ENCODE measurements at places on chromosomes 4 and X.
A peak's percentile ranks its signal among the peaks of the same experiment; 100 is the strongest.

GRCh38 chr4:40672528-40673522 is 43.2 kb upstream of the RBM47 start:
- DNase-seq = peak; percentile 90

GRCh38 chr4:79907001-79907400 is 166.0 kb downstream of the ANTXR2 start:
- DNase-seq = peak; percentile 69

DNA sequence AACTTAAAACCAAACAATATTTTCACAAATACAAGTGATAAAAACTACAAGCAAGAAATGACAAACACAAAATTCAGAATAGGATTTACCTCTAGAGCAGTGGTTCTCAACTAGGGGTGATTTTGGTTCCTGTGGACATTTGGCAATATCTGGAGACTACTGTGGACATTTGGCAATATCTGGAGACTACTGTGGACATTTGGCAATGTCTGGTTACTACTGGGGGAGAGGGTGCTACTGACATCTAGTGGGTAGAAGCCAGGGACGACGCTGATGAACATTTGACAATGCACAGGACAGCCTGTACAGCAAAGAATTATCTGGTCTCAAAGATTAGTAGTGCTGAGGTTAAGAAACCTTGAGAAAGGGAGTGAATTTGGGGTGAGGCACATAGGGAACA is 169.8 kb downstream of the CLCN4 start:
- DNase-seq = peak; percentile 29

GRCh38 chr4:714087-714486 is 8.5 kb downstream of the PCGF3 start:
- no peak for DNase-seq

DNA sequence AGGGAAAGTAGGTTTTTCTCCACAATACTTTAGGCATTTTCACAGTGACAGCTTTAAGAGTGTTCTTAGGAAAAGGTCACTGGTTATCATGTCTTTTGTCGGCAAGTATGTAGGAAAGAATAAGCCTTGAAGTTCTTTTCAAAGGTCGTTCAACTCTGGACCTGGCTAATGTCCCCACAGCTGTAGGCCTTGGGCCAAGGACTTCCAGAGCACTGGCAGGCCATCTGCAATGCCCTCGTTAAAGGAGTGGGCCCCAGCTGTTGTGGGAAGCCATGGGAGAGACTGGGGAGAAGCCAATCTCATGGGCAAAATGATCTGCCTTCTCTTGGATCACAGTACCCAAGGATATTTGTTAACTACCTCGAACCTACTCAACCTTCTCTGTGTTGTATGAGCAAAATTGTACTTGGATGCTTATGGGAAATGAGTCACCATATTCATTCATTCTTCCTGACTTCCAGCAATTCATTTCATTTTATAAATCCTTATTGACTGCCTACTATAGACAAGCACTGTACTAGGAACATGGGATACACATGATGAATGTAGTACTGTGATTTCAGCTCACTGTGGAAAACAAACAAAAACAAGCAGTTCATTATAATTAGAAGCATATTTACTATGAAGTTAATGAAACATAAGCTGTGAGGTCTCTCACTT is 141.1 kb upstream of the KIT start:
- no peak for DNase-seq

DNA sequence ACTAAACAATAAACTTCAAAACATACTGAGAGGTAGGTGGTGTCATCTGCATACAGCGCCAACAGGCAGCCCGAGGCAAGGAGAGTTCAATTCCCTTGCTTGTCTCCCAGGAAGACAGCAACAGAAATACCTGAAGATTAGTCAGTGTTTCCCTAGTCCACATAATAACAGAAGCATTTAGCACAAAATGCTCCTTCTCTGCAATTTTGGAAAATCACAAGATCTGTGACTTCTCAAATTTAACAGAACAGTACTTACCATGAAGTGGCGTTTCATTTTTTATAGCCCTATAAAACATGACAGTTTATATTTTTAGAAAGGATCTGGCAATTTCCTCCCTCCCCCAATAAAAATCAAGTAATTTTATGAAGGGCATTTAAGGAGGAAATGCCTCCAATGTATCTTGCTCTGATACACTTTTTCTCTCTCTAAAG is 67.1 kb upstream of the MYOZ2 start:
- no peak for DNase-seq

GRCh38 chrX:107272431-107272921 is 66.1 kb downstream of the DNAAF6 start:
- DNase-seq = peak; percentile 44

DNA sequence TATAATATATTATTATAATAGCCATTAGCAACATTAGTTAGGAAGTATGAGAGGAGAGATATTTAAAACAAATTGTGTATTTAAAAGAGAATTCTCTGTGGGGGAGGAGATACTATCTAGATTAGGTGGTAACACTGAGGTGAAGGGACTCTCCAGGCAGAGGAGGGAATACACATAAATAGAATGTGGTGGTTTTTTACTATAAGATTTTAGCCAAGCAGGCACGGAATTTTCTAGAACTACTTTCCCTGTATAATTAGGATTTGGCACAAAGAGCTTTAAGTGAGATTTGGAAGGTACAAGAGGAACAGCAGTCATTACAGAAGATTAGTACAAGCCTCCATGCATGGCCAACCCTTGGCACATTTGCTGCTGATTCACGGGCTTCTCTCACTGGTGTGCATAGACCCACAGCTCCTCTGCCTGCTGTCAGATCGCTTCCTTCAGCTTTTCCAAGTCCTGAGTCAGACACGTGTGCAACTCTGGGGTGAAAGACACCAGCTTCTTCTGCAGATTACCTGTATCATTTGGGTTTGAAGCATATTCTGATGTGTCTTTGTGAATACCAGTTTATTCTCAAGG is 685.5 kb downstream of the KCTD8 start:
- DNase-seq = no peak

DNA sequence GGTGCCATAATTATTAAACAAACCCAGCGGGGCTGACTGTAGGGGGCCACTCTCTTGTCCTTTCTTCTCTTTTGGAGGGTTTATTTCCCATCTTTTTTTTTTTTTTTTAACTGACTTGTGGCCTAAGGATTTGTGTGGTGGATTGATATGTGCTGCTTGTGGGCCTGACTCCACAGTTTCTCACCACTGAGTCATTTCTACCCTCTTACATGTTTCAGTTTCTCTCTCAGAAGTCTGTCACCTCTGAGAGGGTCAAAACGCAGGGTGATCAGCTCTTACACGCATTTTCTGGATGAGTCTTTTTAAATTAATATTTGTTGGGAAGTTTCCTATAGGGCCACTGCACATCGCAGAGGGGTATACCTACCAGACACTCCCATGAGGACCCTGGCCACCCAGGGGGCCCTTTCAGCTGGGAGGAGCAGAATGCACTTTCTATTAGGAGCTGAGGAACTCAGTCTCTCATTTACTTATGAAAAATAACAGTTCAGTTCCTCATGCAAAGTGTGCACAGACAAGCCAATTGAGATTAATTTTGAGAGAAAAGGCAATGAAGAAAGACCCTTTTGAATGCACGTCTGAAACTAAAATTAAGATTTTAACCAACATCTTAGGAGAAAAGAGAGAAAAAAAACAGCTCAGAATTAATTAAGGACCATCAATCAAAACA is 407.9 kb downstream of the TECRL start:
- no peak for DNase-seq

DNA sequence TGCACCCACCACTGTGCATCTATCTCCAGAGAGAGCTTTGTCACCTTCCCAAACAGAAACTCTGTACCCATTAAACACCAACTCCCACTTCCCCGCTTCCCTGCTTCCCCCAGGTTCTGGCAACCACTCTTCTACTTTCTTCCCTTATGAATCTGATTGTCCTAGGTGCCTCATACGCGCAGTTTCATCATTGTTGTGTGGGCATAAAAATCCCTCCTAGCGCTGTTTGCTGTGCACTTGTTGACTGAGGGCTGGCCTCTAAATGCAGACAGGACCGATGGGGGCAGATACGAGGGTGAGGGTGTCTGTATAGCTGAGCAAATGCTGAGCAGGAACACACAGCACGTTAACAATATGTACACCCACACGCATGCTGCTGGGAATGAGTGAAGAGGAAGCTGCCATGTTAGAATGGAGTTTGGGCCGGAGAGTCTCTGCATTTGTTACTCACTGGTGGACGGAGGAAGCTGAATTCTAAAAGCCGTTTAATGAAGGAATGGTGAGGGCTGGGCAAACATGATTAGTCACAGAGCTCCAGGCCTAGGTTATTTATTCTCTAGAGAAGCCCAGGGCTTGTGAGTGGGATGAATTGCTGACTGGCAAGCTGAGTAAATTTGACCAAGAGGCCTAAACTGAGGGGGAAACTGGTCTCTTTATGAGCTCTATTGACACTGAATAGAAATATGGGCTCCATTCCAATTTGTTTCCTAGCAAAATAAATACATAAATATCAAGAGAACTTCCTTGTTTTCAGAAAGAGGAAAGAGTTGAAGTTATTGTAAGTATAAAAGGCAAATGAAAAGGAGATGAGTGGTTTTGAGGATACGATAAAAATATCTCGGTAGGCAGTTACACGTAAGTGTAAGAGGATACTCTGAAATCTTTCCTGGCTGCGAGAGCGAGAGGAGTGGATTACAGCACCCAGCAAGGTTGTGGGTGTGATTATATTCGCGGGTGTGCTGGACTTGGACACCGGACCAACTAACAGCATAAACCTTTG is 95.9 kb upstream of the RPS6KA3 start:
- peak; percentile 45 for DNase-seq

GRCh38 chr4:150123796-150124677 is 45.8 kb downstream of the DCLK2 start:
- DNase-seq = no peak

DNA sequence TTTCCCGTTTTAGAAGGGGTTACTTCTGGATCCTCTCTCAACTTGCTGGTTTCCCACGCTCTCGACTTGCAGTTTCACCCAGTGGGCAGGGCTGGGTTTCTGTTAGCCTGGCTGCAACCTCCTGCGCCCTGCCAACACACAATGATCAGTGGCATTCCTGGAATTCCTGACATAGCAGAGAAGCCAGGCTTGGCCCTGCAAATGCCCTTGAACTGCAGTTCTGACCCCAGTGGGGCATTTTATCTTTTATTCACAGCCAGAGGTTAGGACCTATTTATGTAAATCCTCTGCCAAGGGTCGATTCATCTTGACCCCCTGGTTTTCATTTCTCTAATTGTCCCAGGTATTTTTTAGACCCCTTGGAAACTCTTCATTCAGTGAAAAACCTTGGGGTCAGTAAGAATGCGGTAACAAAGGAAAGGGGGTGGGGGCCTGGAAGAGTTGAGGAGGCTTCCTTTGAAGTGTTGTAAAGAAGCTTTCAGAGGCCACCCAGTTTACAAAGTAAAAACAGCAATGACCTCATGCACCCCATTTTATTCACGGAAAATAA is 217.6 kb downstream of the ZNF674 start:
- DNase-seq = no peak

DNA sequence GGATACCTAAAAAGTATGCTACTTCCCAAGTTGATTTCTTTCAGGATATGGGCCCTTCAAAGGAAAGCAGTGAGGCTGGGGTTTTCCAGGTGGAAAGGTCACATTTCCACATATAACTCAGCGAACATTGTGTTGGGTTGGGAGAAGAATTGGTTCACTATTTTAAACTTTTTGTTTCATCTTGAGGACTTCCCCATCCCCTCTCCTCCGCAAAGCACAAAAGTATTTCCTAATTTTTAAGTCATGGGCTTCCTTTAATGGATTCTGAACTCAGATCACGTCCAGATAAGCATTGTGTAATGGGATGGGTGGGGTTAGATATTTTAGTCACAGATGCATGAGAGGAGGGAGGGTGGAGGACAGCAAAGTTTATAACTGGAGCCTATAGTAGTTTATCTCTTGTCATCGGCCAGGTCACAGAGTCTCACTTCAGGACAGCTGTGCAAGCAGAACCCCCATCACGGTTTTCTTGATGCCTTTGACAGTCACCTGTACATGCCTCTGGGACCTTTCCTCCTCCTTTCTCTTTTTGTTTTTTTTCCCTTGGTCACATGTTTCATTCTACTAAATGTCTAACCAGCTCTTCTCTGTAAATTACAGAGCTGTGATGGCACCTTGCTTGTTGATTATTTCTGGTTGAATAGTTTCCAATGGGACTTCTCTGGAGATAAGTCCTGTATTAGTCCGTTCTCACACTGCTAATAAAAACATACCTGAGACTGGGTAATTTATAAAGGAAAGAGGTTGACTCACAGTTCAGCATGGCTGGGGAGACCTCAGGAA is 115.4 kb downstream of the PTTG2 start:
- peak; percentile 88 for DNase-seq

GRCh38 chrX:132330156-132330729 is 111.0 kb upstream of the RAP2C start:
- DNase-seq = no peak

- peak; percentile 61 for DNase-seq
Observed at GRCh38 chrX:20402956-20403355, 136.2 kb upstream of the RPS6KA3 start.

DNA sequence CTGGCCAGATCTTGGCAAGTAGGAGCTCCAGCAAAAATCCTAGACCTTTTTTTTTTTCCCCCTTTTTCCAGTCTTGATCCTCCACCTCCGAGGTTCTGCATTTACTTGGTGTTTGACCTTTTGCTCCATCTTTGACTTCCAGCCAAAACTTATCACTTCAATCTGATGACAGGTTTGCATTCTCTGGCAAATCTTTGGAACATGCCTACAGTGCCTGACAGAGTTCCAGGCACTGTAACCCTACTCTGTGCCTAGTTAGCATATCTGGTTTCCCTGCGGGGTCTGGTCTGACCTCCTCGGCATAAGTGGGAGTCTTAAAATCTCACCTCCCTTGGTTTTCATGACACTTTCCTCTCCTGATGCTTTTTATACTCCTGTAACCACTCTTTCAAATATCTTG is 39.4 kb upstream of the NR3C2 start:
- no peak for DNase-seq

DNA sequence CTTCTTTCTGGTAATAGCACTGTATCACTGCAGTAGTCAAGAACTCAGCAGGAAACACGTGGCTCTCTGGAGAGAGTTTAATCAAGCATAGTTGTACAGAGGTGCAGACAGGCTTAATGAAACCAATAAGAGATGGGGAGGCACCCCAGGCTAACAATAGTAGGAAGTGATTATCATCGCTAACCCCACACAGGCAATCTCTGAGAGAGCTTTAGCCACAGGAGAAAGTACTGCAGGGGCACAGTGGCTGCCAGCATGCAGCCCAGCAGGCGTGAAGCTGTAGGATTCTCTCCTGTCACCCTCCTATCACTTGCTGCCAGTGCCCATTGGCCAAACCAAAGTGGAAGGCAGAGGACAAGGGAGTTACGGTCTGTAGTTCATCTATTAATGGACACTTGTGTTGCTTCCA is 450.0 kb upstream of the RASGEF1B start:
- no peak for DNase-seq

GRCh38 chr4:147778942-147779341 is 47.1 kb downstream of the ARHGAP10 start:
- DNase-seq = no peak

DNA sequence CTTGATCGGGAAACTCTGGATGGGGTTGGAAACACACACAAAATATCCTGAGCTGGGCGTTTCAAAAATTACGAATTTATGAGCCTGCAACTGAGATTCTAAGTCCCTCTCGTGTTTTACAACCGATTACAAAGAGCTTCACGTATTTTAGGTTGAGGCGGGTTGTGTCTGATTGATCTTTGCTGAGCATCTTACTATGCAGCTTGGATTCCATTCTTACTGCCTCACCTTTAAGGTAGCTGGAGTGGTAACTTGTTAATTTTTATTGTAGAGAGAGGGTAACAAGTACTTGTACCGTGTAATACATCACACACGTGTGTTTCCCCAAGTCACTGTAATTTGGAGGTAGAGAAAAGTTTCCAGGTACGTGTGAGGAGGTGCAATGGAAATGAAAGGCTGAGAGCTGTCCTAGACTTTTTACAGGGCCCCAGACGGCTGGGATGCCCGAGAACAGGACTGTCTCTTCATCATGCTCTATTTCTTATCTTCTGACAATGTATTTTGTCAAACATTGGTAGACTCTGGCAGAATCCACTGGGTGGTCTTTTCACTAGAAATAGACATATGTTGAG is 97.8 kb upstream of the TENM3 start:
- DNase-seq = no peak
